Astrocyte of the cerebellum (primary cell): ENCODE measurements at places on chromosomes 7 and 10.
A peak's percentile ranks its signal among the peaks of the same experiment; 100 is the strongest.

DNA sequence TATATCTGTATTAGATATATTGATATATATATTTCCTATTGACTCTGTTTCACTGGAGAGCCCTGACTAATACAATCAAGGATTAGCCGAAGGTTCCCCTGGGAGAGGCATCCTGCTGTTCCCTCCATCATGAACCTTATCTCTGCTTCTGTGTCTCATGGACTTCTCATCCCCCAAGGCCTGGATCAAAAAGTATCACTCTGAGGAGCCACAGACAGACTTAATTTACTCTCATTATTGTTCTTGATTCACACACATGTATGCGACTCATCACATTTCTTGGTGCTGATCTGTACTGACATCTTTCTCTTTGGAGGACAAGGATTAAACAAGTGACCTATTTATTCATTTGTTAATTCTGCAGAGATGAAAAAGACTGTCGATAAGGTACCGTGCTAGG, 550.2 kb downstream of the KCNMA1 start:
- DNase-seq, result no peak

GRCh38 chr10:3495281-3495680, 289.7 kb downstream of the KLF6 start:
- no peak for DNase-seq

DNA sequence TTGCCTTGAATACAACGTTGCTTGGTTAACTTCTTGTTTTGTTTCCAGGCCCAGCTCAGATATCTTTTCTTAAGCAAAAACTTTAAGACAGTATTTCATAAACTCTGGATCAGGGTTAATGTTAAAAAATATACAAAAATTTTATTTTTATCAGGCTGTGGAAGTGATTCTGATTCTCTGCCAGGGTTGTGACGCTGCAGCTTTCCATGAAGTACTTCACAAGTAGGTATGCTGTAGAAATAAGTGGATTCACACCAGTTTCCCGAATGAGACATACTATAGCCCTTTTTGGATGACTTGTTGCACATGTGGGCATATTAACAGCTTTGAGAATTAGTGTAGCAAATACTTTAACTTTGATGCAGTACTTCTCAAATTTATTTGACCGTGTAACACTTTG, 70.1 kb downstream of the CDK14 start:
- DNase-seq, result no peak

GRCh38 chr10:33155720-33156638, 178.5 kb downstream of the NRP1 start:
- no peak for DNase-seq

DNA sequence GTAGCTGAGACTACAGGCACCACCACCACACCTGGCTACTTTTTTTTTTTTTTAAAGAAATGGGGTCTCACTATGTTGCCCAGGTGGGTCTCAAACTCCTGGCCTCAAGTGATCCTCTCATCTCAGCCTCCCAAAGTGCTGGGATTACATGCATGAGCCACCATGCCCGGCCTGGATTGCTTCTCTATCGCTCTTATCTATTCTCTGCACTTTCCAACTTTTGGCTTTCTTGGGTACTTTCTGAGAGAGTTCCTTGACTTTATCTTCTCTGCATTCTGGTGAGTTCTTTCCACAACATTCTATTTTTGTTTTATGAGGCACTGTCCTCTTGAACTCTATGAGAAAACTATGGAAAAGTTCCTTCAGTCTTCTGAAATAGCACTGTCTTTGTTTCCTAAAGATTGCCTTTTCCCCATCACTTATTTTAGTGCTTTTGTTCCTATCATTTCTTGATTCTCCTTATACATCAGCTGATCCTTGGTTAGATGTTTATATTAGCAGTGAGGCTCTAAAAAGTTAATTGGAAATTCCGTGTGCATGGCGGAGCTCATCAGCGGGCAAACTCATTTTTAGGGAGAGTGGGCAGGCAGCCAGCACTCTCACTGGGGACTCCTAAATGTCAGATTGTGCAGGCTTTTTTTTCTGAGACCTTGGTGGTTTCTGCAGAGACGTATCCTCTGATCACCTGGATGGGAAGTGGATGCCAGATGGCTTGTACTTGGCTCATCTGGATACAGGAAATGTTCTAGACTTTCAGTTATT, 43.9 kb downstream of the HIP1 start:
- no peak for DNase-seq

DNA sequence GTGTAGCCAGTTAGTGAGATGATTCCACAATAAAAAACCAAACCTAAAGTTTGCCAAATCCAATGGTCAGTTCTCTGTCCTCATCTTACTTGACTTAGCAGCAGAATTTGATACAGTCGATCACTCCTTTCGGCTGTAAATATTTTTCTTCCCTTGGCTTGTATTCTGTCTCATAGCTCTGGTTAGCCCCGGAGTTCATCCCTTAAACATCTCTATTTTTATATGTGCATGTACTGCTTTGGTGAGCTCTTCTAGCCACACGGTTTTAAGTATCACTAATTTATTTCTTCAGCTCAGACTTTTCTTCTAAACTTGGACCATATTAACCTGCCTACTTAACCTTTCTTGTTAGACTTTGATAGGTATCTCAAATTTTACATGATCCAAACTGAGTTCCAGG, 17.8 kb upstream of the ASB15 start:
- no peak for DNase-seq

- DNase-seq, result no peak
Measured at GRCh38 chr10:4837551-4837950, 11.5 kb downstream of the AKR1E2 start.

- no peak for DNase-seq
Measured at GRCh38 chr7:93442478-93443224, 131.9 kb downstream of the CALCR start.

GRCh38 chr10:7302392-7302906, 108.4 kb downstream of the SFMBT2 start:
- DNase-seq, result no peak

DNA sequence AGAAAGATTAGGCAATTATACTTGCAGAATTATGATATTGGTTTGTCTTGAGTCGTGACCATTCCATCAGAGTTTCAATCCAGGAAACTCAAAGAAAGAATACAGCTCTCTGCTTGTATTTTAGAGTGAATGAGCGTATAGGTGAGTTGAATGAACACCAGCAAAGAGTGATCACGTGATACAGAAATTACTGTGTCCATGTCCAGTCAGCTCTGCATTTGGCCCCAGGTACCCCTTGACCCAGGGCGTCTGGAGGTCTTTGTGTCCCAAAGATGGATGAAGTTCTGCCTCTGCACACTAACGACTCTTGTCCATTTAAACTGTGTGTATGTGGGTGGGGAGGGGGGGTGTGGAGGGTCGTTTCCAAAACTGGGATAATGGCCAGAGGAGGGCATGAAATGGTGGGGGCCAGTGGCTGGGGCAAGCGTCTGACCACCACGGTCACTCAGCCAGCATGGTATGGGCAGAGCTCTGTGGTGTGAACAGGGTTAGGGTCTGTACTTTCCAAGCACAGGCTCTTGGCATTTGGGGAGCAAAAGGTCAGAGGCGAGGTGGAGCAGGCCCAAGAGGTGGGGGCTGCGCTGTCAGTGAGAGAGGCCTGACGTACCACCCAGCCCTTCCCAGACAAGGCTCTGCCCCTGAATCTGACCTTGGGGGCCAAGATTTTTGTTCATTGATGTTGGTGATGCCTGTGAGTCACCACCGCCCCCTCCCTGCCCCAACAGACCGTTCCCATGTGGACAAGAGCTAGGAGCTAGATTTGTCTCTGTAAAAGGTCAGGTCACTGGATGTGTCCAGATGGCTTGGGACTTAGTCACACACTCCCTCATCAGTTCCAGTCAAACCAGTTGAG, 1.4 kb downstream of the PTPRE start:
- DNase-seq, result no peak

DNA sequence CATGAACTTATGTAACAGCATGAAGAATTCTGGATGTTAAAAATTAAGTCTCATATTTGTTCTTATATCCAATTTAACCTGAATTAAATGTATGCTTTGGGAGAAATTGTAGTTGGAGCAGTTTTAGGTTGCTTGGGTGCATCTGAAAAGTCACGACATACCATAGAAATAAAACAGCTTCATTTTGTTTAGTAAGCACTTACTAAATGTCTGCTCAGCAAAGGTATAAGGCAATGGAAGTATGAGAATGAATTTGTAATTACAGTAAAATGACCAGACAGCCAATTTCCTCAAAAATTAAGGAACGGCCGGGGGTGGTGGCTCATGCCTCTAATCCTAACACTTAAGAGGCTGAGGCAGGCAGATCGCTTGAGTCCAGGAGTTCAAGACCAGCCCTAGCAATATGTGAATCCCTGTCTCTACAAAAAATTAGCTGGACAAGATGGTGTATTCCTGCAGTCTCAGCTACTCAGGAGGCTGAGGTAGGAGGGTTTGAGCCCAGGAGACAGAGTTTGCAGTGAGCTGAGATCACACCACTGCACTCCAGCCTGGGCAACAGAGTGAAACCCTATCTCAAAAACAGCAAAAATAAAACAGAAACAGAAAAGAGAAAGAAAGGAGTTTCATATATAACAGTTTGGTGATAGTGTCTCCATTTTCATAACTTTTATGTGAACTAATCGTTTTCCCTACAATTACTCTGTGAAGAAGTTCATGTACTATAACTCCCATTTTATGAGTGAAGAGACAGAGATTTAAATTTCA, 47.2 kb upstream of the KLF6 start:
- DNase-seq, result no peak

DNA sequence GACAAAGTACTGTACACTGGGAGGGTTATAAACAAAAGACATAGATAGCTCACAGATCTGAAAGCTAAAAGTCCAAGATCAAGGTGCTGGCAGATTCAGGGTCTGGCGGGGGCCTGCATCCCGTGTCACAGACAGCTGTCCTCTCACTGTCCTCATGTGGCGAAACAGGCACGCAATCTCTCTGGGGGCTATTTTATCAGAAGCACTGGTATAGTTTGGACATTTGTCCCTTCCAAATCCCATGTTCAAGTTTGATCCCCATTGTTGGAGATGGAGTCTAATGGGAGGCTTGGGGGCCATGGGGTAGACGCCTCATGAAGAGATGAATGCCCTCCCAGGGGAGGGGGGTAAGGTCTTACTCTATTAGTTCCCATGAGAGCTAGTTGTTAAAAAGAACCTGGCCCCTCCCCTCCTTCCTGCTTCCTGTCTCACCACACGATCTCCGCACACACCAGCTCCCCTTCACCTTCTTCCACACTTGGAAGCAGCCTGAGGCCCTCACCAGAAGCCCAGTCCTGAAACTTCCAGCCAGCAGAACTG, 72.5 kb upstream of the UCN3 start:
- no peak for DNase-seq

- peak; percentile 90 for DNase-seq
Measured at GRCh38 chr7:50446542-50446960, 3.6 kb downstream of the FIGNL1 start.

DNA sequence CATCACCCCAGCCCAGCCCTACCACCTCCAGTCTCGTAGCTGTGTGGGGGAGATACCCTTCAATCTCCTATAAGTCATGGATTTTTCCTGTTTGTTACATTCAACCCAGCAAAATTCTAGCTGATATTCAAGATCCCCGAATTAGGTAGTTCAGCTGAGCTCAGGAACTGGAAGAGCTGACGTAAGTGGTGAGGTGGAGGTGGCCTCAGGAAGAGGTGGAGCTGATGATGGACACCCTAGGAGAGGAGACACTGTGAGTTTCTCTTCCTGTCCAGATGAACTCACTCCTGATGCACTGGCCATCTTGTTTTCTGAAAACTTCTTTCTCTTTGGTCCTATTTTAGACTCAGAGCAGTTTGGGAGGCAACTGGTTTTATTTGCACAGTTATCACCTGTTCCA, 90.5 kb upstream of the PITRM1 start:
- no peak for DNase-seq

GRCh38 chr10:102484021-102484420, 18.5 kb downstream of the ACTR1A start:
- DNase-seq, result no peak

DNA sequence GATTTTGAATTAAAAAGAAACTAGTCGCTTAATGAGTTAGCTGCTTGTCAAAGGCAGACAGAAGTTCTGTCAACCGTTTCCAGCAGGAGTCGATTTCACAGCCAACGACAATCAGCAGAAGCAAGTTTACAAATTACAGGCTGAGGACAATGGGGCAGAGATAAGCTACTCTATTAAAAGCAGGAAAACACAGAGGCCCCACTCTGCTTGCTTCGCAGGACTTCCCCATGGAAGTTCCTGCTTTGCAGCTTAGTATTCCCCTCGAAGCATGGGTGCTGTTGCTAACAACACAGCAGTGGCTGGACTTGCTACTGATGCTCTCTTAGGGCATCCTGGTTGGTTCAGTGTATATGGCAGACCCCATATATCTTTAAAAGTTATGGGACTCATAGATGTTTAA, 50.8 kb upstream of the KLF6 start:
- DNase-seq, result no peak

DNA sequence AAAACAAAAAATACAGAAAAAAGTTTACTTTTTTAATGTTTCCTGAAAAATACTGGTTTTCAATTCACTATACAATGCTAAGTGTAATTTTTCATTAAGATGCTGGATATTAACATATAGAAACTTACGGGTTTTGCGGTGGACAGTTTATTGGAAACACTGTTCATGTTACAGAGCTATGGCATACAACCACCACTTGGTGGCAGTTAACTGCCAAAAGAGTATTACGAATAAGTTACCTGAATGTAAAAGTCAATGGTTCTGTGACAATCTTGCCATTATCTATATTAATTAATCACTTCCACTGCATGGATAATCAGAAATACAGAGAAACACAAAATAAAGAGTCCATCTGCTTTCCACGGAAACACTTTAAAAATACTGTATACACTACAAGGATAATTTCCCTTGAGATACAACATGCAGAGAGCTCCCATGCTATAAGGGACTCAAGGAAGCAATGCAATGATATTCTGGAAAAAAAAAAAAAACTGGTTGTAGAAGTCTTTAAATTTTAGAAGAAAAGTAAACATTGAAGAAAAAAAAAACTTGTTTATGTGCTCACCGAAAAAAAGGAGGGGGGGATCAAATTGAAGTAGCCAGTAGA, 97.0 kb downstream of the TPK1 start:
- DNase-seq, result no peak

DNA sequence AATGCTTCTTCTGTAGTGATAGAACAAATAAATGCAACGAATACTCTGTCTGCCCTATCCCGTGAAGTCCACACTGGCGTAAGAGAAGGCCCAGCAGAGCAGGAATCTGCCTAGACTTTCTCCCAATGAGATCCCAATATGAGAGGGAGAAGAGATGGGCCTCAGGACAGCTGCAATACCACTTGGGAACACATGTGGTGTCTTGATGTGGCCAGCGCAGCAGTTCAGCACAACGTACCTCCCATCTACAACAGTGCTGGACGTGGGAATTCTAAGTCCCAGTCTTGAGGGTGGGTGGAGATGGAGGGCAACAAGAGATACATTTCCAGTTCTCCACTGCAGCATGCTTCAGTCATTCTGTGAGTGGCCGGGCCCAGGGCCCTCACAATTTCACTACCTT, 45.8 kb downstream of the FIGNL1 start:
- DNase-seq, result no peak
